ENCODE measurements at places on chromosomes 6 and 20.
A peak's percentile ranks its signal among the peaks of the same experiment; 100 is the strongest.

DNA sequence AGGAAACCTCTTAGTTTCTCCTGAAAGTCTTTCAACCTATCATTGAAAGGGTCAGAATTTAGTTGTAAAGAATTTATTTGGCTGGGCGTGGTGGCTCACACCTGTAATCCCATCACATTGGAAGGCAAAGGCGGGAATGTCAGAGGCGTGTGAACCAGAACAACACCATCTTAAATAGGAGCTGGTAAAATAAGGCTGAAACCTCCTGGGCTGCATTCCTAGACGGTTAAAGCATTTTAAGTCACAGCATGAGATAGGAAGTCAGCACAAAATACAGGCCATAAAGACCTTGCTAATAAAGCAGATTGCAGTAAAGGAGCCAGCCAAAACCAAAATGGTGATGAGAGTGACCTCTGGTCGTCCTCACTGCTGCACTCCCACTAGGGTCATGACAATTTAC is 29.6 kb downstream of the OR2B2 start:
- no peak for DNase-seq

DNA sequence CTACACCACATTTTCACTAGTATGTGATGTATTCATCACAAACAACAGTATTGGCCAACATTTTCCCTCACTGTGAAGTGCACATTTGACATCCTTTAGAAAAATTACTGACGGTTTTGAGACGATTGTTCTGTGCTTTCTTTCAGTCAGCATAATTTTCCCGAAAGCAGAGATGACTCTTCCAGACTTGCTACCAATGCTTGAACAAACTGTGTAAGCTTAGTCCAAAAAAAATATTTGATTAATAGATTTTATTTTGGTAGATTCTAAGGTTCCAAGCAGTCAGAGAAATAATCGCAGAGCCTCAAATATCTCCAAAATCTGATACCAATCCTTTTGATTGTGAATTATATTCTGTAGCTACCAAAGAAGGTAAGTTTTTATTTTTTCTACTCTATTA is 151.1 kb upstream of the ESR1 start:
- DNase-seq, result no peak

DNA sequence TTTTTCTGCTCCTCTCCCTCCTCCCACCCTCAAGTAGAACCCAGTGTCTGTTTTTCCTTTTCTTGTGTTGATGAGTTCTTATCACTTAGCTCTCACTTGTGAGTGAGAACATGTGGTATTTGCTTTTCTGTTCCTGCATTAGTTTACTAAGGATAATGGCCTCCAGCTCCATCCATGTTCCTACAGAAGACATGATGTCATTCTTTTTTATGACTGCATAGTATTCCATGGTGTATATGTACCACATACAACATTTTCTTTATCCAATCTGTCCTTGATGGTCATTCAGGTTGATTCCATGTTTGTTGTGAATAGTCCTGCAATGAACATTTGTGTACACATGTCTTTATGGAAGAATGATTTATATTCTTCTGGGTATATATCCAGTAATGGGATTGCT is 81.0 kb downstream of the TOX2 start:
- DNase-seq, result no peak

DNA sequence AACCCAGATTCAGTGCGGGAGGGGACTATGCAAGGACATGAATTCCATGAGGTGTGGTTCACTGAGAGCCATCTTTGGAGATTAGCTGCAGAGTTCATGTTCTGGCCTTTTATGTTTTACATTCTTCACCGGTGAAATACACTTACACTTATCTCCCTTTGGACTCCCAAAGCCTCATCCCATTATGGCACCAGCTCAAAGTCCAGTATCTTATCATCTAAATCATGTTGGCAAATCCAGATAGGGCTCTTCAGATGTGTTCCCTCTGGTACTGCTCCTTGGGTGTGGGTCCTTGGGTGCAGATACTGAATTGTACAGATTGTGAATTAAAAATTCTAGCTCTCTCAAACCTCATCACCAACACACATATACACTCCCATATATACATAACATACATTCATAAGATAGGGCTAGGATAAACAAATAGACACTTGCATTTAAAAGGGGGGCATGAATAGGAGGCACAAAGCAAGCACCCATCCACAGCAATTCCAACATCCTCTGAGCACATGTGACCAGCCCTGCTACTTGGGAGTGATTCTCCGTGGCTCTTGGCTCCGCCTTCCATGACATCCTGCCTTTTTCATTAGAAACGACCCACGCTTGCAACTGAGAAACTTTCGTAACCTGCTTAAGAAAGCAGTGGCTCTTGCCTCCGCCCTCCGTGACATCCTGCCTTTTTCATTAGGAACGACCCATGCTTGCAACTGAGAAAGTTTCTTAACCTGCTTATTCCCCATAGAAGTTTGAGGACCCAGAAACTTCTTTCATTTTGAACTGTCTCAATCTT is 53.6 kb upstream of the LRRC1 start:
- DNase-seq, result no peak

DNA sequence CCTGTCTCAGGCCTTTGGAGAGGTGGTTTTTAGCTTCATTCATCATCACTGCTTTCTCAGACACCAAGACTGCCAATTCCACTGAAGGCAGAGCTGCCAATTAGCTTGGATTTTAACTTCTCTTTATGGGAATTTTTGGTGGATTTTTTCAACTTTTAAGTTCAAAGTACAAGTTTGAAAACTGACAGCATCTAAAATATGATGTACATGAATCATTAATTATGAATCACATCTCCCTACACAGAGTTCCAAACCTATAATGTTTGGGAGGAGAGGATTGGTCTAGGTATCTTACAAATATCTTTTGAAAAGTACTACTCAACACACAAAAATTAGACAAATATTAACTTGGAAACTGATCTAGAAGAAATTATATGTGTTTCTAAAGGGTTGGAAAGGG is 25.5 kb downstream of the CNKSR3 start:
- no peak for DNase-seq

GRCh38 chr6:57207872-57208271 is 14.2 kb downstream of the RAB23 start:
- DNase-seq, result no peak

DNA sequence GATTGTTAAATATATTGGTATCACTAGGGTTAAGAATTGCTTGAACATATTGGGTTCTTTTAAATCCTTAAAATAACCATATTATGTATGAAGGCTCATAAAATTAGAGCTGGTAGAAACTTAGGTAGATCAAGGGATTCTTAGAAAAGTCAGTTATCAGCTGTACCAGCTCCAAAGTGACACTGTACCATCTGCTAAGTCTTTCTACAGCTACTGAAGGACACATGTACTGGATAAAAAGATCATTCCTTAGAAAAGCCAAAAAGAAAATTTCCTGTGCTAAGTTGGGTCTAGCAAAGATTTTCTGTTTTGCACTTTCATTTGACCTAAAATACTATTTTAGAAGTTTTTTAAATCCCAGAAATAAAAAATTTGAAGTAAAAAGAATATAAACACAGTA is 130.4 kb downstream of the CD164 start:
- DNase-seq, result no peak

- DNase-seq, result no peak
Measured at GRCh38 chr20:23180451-23180921, 94.4 kb upstream of the CD93 start.

GRCh38 chr6:25155211-25155610 is 124.0 kb upstream of the CARMIL1 start:
- no peak for DNase-seq

DNA sequence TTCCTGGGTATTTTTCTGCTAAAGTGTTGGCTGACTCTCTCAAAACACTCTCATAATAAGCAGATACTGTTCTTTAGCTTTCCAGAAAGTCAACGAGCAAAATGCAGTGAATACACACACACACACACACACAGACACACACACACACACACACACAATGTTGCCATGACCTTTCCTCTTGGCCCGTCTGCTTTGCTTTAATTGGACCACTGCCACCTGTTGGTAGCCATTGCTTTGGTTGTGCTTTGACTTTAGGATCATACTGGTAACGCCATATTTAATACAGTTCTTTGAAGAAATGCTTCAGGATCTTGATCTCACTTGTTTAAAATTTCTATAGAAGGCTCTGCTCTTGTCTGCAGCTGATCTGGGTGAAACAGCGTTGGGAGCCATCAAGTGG is 4.4 kb downstream of the FIG4 start:
- peak; percentile 26 for DNase-seq

GRCh38 chr20:24955045-24955444 is 6.0 kb downstream of the CST7 start:
- no peak for DNase-seq

GRCh38 chr20:50415516-50416268 is 94.5 kb upstream of the PTPN1 start:
- peak; percentile 16 for DNase-seq

DNA sequence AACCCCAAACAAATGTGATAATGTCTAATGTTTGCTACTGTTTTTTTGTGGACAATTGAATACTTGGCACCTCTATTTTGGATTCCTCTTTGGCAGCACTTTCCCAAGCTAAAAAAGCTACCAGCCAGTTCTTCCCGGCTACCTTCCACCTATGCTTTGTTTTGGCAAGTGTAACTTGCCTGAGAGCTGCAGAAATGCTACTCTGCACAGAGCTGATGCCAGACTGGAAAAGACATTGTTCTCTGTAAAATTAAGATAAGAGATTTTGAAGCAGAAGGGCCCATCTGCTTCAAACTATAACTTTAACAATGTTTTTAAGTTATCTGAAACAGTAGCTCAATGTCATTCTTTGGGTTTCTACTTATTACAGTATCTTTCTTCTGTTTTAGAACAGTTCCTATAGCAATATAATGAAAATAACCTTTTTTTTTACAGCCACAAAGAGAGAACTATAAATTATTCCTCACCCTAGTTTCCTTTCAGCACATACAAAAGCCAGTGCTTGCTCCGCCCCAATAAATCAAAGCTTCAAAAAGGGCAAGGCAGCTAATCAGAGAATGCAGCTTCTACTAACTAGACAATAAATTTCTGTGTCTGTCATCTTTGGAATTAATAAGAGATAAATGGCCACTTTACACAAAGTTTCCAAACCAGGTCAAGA is 183.1 kb downstream of the UBE3D start:
- DNase-seq, result no peak

DNA sequence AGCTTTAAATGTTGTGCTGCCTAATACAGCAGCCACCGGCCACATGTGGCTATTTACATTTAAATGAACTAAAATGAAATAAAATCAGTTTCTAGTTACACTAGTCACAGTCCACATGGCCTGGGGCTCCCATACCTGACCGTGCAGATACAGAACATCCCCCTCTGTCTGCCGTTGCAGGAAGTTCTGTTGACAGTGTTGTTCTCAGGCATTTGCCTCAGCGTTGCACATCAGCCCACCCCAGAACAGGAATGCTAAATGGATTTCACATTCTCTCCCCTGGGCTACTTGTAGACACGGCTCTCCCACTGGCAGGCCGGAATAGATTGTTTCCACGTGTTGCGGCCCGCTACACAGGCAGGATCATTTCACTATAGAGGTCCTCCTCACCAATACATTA is 26.3 kb downstream of the JAG1 start:
- DNase-seq, result no peak

DNA sequence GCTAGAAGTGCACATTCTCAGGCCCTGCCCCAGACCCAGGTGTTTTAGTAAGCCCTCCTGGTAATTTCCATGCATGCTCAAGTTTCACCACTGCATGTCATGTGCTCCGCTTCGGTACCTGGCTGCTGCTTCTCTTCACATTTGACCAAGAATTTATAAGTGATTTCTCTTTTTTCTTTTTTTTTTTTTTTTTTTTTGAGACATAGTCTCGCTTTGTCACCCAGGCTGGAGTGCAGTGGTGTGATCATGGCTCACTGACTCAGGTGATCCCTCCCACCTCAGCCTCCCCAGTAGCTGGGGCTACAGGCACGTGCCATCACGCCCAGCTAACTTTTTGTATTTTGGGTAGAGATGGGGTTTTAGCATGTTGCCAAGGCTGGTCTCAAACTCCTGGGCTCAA is 16.0 kb downstream of the TM9SF4 start:
- DNase-seq, result no peak

DNA sequence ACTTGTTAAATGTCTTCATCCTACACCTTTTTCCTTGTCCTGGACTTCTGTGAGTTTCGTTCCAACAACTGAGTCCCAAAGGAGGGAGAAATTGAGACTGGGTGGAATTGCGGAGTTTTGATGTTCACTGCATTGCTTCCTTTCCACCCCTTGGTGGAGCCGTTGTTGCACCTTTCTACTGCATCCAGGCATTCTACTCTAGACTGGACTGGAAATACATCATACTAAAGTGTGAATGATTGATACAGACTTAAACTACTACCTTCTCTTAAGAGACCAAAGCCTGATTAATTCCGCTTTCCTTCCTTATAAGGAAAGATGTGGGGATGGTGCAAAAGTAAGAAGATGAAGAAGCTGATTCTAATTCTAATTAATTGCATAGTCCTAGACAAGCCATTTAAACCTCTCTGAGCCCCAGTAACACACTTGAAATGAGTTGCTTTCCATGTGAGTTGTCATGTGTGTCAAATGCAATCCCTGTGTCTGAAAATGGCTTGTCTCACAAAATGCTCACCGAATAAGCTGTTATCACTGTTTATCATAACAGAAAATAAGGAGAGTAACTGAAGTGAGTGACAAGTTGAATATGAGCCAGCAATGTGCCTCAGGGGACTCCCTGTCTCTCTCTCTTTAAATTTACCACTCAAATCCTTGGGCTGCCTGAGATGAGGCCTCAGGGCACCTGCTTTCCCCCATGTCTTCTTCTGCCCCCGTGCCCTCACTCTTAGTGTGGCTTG is 338.3 kb upstream of the CHD6 start:
- DNase-seq, result no peak

GRCh38 chr20:6008254-6008653 is 45.6 kb downstream of the LRRN4 start:
- DNase-seq, result peak; percentile 48

DNA sequence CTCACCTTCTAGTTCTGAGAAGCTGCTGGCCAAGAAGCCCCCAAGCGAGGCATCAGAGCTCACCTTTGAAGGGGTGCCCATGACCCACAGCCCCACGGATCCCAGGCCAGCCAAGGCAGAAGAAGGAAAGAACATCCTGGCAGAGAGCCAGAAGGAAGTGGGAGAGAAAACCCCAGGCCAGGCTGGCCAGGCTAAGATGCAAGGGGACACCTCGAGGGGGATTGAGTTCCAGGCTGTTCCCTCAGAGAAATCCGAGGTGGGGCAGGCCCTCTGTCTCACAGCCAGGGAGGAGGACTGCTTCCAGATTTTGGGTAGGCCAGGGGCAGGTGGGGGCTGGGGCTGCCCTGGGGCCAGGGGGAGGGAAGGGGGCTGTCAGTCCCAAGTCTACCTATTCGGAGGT is 2.3 kb downstream of the MYLK2 start:
- no peak for DNase-seq

DNA sequence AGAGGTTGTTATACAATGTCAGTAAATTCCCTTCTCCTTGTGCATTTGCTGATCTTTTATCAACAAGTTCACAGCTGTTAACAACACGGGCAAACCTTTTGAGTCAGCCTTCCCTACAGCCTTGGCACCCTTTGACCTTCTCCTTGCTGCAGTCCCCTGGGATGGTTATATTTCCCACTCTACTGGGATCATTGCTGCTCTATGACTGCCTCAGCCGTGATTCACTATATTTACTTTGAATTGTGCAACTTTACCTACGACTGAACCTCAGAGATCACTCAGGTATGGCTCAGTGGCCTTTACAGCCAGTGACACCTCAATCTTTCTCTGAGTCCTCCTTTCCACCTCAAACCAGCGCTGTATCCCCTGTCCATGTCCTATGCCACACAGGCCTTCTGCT is 1293.3 kb downstream of the EPHA7 start:
- DNase-seq, result no peak

Data from kidney capillary endothelial cell (primary cell).